ENCODE measurements at places on chromosomes 12 and 14. TPM values are rescaled to one million over a fixed set of nuclear protein-coding genes. Genes with fewer than 3 reads are reported as not detected.

LUM gene
- 559 TPM for total RNA-seq

LRRC10 gene
- total RNA-seq: not detected

EPYC gene
- not detected for total RNA-seq

PMEL gene
- total RNA-seq: 3.6 TPM

KLRC2 gene
- 0.55 TPM for total RNA-seq

CCDC60 gene
- 0.77 TPM for total RNA-seq

STK38L gene
- total RNA-seq: 16.8 TPM

RERG gene
- total RNA-seq: 87.2 TPM

DNA sequence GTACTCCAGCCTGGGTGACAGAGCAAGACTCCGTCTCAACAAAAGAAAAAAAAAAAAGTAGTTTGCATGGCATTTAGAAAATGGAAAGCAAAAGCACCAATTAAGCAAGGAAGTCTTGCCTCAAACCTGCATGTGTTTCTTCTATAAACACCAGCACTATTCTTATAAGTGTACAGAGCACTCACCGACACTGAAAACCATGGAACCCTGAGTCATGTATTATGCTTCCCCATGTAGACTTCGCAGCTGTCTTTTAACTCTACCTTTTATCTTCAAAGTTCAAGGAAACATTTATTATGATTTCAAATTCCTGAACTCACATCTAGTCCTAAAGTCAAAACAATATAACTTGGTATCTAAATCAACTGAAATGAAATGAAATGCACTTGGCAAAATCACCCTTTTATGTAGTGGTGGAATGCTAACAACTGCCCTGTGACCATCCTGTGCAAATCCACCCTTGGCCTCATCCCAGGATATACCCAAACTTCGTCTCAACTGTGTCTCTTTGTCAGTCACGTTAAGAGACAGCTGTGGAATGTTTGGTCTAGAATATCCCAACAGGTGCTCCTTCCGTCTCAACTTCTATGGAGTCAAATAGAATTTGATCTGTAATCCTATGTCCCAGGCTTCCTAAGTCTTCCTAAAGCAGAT is 4.8 kb downstream of the BCAT1 start:
- no peak for DNase-seq

DNA sequence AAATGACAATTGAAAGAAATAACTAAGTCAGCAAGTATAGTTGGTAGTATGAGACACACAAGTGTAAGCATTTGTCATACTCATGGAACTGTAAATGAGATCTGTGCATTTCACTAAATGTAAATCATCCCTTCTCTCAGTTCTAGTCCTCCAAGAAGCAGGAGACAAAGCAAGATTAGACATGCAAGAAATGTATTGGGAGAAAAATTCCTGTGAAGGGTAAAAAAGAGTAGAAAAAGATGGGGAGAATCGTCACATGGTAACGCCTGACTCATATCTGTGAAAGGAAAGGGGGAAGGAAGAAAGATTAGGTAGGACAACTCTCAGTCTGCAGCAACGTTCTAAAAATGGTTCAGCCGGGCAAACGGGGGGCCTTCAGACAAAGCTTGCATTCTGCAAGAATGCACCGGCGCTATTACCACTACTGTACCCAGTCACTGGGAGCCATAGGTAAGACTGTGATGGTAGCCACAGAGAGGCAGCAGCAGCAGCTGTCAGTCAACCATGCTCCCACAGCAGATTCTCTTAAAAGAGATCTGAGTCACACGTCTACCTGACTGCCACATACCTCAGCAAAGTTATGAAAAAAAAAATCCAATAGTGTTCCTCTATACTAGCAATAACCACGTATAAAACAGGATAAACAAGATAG is 18.0 kb upstream of the RFX4 start:
- DNase-seq: no peak

DNA sequence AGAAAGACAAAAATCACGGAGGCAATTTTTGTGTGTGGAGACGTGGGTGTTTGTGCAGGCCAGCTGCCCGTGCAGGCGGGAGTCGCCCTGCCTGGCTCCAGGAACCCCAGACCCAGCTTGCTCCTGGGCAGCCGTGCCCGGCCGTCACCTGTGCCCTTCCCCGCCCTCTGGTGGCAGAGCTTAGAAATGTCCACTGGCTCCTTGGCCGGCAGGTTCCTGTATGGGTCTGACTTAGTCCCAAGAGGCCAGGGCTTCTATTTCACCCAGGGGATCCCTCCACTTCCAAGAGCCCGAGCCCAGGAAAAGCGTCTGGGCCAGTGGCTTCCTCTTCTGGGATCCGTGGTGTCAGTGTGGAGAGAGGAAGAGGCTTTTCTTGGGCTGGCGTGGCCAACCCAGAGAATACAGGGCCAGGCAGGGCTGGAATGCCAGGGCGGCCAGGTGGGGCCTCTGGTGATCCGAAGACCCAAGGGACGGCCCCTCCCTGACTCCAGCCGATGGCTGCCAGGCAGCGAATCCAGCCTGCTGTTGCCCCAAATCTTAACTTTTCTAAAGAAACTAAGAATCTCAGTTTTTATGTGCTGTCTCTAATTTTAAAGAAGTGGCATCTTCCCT is 120.9 kb downstream of the TMEM132C start:
- DNase-seq: peak; percentile 41

GRCh38 chr12:75660107-75660530 is 148.7 kb upstream of the KRR1 start:
- no peak for DNase-seq

DNA sequence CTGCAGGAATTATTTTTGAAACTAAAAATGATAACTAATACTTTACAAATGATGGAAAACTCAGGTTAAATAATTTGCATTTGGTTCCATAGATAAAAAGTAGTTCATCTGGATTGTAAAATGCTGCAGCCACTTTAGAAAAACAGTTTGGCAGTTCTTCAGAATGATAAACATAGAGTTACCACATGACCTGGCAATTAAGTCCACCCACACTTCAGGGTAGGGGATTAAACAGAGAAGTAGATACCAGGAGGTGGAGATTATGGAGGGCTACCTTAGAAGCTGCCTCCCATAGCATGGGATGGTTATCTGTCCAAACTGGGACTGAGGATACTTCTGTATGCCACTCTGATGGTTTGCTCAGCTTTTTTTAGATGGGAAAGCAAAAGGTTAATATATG is 22.2 kb downstream of the ARF6 start:
- DNase-seq: no peak

- no peak for DNase-seq
These were observed 603.3 kb upstream of the FLRT2 start for GRCh38 chr14:84926656-84927055.

DNA sequence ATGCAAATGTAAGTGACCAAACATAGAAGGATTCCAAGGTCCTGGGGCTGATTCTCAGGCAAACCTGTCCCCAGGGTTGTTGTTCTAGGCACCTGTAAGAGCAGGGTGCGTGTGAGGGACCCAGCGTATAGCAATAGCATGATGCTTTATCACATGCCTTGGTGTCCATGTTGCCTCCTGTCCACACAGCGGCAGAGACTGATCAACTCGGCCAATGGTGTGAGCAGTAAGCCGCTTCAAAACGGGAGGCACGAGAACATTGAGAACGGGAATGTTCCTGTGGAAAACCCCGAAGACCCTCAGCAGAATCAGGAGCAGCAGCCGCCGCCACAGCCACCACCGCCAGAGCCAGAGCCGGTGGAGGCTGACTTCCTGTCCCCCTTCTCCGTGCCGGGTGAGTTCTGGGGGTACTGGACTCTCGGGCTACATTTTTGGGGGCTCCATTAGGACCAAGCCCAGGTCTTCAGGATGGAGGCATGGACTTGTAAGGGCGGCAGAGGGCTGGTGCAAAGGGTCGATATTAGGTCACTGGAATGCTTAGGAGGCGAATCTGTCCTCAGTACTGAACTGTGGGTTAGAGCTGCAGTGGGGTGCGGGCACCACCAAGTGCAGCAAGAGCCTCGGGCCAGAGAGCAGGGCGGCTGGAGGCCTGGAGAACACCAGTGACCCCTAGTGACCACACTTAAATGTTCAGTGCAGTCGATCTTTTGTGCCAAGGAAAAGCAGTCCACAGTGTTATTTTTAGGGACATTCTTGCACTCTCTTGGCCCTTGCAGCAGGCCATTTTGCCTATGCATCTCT is 57.2 kb upstream of the RIN3 start:
- peak; percentile 56 for DNase-seq

GRCh38 chr14:106276326-106277267 is 750.2 kb downstream of the TMEM121 start:
- no peak for DNase-seq

- no peak for DNase-seq
These were observed 107.6 kb downstream of the NAV3 start for GRCh38 chr12:77938301-77938700.

- DNase-seq: no peak
These were observed 63.7 kb upstream of the GSC start for GRCh38 chr14:94833633-94834032.

- DNase-seq: no peak
These were observed 6.9 kb downstream of the SMIM41 start for GRCh38 chr12:52086366-52086765.

DNA sequence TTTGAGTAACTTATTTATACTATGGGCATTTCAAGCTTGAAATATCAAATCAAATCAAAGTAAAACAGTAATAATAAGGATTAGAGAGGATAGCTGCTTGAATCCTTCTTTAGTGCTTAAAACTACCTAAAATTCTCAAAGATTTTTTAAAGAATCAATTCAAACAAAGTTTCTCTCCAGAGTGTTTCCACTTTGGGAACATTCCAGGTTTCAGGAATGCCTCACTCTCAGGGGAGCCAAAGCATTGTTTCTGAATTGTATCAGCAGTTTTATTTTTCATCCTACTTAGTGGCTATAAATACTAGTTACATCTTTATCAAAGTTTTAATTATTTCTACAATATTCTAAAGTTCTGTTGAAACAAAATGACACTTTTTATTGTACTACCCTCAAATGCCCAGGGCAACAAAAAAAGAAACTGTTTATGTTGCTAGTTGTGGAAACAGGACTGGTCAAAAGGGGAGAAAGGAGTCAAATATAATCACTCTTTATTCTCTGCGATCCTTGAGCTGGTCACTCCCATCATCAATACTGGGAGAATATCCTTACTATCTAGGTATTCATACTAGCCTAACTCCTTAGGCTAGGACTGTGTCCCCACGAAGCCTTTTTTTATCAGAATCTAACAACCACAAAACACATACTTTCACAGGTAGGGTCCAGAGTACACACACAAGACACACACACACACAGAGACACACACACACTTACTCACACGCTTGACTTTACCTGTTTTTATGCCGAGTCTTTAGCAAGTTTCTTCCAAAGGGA is 598 bp downstream of the RASSF9 start:
- DNase-seq: no peak

DNA sequence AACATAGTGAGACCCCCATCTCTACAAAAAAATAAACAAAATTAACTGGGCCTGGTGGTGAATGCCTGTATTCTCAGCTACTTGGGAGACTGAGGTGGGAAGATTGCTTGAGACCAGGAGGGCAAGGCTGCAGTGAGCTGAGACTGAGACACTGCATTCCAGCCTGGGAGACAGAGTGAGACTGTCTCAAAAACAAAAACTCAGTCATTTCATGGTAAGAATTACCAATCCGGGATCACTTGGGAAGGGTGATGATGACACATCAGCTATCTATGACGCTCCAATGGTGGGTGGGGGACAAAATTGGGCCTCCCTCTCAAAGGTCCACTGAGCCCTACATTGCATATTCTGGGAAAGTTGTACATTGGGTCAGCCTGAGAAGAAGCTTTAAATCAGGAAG is 47.7 kb downstream of the SERPINA3 start:
- no peak for DNase-seq

DNA sequence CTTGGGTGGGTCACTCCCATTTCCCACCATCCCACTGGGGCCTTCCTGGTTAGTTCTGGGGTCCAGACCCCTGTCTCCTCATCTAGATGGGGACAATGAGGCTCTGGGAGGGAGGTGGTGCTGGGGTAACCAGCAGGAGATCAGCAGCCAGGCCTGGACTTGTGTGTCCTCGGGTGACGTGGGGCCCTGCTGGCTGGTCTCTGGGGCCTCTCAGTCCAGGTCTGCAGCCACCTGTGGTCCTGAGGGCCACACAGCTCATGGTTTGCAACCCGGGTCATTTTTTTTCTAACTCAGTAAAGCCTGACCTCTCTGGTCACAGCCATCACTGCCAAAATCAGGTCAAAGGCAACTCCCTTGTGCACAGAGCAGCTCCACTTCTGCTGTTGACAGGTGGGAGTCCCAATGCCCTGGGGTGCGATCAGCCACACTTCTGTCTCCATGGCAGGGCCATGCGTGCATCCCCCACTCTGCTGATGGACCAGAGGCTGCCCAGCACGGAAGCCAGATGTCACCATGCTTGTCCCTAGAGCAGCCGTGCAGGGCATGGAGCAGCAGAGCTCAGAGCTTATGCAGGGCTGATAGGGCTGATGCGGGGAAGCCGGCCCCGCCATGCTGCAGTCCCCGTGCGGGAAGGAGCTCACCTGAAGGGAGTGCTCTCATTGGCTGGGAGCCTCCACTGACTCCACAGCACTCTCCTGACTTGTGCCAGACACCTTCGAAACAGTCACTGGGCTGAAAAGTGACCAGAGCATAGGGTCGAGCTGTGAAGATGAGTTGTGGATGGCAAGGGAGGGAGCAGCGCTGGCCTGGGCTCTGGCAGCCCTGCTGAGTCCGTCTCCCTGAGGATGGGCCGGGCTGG is 250.9 kb downstream of the ADGRD1 start:
- DNase-seq: no peak

DNA sequence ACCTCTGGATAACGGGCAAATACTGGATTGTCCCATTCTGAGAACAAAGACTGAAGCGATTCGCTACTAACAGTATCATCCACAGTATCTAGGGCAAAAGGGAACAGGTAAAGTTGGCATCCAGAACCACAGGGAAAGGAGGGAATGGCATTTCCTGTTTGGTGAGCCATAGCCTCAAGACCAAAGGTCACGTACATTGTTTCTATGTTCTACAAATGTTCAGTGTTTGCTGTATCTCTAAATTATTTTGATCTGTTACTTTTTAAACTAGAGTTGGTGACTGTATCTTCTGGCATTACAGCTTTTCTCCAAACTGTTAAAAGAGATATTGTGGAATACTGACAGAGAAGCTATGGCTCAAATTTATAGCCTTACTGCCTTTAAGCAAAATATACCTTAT is 9.7 kb downstream of the MLH3 start:
- DNase-seq: no peak

DNA sequence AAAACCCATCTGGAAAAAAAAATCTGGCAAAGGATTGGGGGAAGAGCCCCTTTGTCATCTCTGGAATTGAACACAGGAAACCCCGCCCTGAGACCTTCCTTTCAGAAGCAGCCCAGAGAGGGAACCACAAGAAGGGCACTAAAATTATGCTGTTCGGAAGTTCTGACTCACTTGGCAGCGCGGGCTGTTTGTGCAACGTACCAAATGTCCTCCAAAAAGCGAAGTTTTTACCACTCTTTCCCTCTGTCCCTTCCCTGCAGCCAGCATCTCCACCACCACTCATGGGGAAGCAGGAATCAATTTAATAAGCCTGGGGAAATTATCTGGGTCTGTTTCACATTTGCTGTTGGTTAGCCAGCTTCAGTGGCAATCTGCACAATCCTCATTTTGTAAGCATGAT is 3.2 kb upstream of the SYNE3 start:
- peak; percentile 58 for DNase-seq

- no peak for DNase-seq
These were observed 743 bp upstream of the DTX1 start for GRCh38 chr12:113055594-113056380.

- DNase-seq: no peak
These were observed 271.4 kb downstream of the RASSF9 start for GRCh38 chr12:85564786-85565185.

All from ovary (tissue), 10 donors.